ENCODE measurements at places on chromosomes 13 and 19.

- no peak for DNase-seq
Observed at GRCh38 chr13:98909016-98909415, 68.8 kb downstream of the DOCK9 start.

- no peak for DNase-seq
Observed at GRCh38 chr13:109629737-109630136, 156.6 kb downstream of the IRS2 start.

GRCh38 chr19:48190288-48190884, 19.9 kb downstream of the ZSWIM9 start:
- no peak for DNase-seq

GRCh38 chr19:28843761-28844492, 369.0 kb downstream of the UQCRFS1 start:
- DNase-seq: no peak

- no peak for DNase-seq
Observed at GRCh38 chr13:89796196-89796595, 1551.3 kb upstream of the MIR17HG start.
